ENCODE measurements at places on chromosomes 7 and 10. TPM values are rescaled to one million over a fixed set of nuclear protein-coding genes. Genes with fewer than 3 reads are reported as not detected.

OR9A2 gene
- not detected for total RNA-seq

GRCh38 chr10:113493195-113493594 is 59.7 kb upstream of the HABP2 start:
- no peak for DNase-seq

GRCh38 chr7:101564778-101565211 is 64.3 kb downstream of the MYL10 start:
- no peak for DNase-seq

- DNase-seq, result no peak
These were observed 234.6 kb upstream of the PITRM1 start for GRCh38 chr10:3407208-3407607.

DNA sequence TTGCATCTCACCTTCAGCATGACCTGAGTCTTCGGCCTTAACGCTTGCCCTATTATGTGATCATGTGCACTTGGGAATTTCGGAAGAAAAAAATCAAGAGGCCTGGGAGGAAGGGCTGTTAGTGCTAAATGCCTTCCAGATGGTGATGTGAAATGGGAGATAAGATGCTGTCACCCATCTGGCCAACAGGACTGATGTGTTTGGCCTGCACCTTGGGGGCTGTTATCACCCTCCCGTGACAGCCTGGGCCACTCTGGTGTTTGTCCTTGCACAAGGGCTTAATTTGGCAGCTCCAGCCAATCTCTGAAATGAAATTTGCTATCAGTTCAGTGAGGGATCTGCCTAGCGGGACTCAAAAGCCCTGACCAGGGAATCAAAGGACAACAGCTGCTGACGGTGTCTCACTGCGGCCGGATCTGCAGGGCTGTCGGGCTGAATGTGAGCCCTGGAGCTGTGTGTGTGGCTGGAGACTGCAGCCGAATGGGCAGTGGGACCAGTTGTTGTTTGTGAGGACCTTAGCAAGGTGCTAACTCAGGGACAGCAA is 131.4 kb upstream of the BTBD16 start:
- peak; percentile 73 for DNase-seq

- DNase-seq, result no peak
These were observed 132.0 kb downstream of the CFAP58 start for GRCh38 chr10:104485632-104486031.

DNA sequence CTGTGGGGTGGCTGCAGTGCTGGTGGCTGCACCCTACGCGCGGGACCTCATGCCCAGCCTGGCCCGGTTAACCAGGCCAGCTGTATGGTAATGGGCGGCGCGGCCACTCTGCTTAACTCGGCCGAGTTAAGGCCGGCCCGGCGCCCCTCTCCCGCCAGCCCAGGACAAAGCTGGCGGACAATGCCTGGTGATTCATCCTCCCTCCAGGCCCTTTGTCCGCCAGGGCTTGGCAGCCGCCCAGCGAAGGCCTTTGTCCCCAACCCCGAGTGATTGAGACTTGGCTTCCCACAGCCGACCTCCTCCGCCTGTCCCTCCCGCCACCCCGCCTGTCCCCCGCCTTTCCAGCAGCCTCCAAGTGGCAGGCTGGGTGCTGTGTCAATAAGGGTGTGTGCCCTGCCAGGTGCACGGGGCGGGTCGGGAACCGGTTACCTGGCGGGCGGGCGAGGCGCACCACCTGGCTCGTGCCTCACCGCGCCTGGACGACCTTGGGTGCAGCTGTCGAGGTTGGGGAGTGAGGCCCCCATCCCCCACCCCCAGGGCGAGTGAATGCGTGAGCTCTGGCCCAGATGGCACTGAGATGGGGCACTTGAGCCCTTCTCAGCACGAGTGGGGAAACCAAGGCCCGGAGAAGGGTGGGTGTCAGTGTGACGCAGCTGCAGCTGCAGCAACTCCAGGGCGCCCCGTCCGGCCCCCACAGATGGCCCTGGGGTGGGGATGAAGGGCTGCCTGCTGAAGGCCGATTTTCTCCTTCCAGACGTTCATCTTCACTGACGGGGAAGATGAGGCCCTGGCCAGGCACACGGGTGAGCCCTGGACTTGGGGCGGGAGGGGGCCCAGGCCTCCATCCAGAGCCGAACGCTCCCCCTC is 4.6 kb downstream of the LFNG start:
- peak; percentile 39 for DNase-seq

- DNase-seq, result no peak
These were observed 144.6 kb upstream of the AOAH start for GRCh38 chr7:36868727-36869411.

DNA sequence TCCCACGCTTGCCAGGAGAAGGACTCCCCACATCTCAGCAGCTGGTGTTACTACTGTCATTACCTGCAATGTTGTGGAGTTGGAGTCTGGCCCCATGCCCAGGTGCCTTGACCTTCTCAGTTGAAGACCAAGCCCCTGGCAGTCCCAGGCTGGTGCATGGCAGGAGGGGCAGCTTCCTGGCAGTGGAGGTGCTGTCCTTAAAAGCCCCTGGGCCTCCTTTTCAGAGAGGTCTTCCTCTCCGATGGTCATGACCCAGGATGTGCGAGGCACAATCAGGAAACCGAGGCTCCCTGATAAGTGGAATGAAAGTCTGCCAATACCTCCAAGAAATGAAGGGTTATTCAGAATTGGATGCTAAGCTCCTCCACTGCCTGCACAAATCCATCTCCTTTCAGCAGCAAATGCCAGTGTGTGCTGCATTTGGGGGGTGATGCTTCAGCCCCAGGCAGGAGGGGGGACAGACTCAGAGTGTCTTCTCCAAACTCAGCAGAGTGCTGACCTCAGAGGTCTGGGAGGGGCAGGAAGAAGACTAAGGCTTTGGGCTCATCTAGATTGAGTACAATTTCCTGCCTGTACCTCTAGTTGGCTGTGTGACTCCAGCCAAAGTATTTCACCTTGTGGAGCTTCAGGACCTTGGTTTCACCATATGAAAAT is 97.0 kb upstream of the DDC start:
- no peak for DNase-seq

DNA sequence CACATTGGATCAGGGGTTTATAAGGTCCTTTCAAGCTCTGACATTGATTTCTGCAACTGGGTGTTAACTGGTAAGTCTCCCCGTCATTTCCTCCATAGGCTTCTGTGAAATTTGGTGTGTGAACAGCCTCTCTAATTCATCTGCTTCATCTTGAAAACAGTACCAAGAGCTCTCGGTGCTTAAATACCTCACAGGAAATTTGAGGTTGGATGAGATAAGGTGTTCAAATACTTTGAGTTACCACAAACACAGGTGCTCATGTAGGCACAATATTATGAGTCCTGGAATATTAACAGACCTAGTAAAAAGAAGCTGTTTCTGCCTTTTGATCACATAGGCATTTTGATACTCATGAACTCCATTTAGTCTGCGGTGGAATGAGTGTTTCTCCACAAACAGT is 85.2 kb downstream of the RTKN2 start:
- DNase-seq, result no peak

GRCh38 chr10:44180321-44181168 is 204.4 kb downstream of the CXCL12 start:
- peak; percentile 85 for DNase-seq

GRCh38 chr7:50751146-50751545 is 31.6 kb downstream of the GRB10 start:
- DNase-seq, result no peak

DNA sequence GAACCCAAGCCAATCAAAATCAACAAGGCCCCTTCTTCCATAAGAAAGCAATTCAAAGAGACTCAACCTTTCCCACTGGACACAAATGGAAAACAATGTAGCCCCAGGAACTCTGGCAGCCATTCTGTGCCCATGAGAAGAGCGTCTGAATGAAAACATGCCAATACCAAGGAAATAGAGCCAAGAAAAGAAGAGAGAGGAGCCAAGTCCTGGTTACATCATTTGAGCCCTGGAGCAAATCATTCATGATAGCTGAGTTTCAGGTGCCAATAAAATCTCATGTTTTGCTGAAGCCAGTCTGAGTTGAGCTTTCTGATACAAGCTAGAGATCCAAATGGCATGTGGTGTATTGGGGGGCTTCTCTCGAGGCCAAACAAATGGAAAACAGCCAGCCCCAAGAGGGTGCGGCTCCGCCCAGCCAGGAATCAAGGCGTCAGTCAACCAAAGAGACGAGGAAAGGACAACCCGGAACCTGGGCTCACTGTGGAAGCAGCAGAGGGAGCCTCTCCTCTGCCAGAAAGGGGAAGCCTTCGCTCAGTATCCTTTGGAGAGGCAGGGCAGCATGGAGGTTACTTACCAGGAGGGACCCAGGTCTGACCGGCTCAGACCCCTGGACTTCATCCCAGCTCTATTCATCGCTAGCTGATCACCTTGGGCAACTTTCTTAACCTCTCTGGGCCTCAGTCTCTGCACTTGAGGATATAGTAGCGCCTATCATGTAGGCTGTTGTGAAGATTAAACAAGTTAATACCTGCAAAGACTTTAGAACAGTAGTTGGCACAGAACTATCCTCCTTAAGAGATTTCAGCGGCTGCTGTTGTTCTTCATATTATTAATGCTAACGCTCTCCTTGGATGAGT is 61.8 kb downstream of the OAT start:
- DNase-seq, result no peak
